Esophagus squamous epithelium (tissue), 5 donors: ENCODE measurements at places on chromosomes 3 and 15.

GRCh38 chr3:52254608-52255007 is 9.0 kb downstream of the PPM1M start:
- DNase-seq: no peak

GRCh38 chr15:81206018-81206417 is 9.3 kb downstream of the IL16 start:
- no peak for DNase-seq

DNA sequence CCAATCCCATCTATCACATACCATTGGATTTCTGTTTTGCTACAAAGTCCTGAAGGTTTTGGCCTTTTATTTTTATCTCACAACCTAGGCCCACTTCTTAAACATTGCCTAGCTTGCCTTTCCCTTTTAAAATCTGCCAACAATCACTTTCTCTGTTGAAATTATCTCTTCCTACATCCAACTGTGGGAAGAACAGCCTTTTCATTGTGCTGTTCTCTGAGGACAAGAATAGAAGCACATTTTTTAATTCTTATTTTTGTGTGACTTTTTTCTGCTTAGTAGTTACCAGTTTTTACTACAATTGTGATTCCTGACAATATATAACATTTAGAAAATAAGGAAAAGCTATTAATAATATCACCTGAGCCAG is 159.2 kb downstream of the CNTN6 start:
- DNase-seq: no peak

DNA sequence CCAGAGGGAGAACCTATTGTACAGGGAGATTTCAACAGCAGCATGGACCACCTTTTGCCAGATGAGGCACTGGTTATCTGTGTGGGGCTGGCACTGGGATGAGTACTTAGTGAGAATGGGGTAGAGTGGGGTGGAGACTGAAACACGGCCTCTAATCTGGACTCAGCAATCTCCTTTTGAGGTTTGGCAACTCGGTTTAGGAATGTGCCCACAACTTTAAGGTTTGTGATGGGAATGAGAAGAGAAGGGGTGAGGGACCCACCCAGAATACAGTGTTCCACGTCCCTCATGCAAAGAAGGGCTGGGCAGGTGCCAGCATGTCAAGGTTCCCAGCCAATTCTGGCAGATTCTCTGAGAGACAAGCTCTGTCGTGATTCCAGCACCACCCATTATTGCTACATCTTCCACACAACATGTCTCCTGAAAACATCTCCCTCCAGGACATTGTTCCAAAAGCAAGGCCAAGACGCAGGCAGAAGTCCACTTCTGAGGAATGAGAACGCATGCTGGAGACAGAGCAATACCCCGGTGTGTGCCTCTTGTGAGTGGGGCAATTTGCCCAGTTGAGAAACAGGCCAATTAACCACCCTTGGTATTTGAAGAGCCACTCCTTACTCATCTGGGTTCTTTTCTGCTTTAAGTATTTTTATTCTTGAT is 37.5 kb upstream of the CCR4 start:
- no peak for DNase-seq

DNA sequence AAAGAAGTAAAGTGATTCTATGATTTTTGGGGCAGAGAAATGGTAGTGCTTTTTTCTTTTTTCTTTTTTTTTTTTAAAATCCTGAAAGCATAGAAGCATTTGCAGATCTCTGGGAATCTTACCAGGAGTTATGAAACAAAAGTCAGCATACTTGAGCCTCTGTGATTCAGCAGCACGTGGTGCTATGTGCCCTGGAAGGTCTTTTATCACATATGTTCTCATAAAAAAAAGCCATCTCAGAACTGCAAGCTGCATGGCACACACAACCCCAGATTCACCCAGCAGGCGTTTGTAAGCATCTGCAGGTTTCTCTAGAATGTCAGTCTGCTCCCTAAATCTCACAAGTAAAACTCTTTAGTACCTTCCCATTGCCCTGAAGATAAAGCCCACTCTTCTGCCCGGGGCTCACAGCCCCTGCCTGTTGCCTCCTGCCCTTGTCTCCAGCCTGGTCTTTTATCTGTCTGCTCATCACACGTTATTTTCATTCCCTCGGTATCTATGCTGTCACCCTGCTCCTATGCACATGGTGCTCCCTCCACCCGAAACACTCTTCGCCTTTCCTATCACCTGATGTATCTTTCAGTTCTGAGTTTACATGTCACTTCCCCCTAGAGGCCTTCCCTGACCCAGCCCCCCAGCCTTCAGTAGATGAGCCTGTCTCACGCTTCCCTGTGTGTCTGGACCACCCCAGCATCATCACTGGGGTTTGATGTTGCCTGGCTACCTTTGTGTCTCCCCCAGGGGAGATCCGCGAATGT is 72.4 kb downstream of the CHDH start:
- DNase-seq: no peak

GRCh38 chr3:71423151-71423906 is 160.2 kb downstream of the FOXP1 start:
- DNase-seq: no peak

- no peak for DNase-seq
These were observed 34.7 kb upstream of the ZPLD1 start for GRCh38 chr3:102400142-102400541.

DNA sequence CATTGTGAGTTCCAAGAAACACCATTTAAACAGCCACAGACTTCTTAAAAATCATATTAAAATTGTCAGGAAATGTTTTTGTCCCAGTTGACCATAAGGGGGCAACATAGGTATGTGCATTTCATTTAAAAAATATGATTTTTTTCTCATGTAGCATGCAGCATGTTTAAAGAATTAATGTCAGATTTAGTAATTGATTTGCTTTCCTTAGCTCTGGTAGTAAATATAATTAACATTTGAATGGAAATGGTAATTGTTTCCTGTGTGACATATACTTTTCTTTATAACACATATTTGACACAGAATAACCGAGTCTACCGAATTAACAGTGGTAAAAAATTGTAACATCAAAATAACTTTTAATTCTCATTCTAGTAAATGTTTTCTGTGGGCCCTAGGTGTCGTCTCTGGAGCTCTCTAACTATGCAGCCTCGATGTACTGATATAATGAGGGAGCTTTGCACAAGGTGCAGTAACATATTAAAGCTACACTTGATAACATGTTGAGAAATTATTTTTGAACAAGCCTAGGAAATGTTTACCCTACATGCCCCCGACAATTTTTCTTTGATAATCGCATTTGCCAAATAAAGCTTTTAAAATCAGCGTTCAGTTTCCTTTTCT is 34.9 kb downstream of the NXPE3 start:
- DNase-seq: no peak

DNA sequence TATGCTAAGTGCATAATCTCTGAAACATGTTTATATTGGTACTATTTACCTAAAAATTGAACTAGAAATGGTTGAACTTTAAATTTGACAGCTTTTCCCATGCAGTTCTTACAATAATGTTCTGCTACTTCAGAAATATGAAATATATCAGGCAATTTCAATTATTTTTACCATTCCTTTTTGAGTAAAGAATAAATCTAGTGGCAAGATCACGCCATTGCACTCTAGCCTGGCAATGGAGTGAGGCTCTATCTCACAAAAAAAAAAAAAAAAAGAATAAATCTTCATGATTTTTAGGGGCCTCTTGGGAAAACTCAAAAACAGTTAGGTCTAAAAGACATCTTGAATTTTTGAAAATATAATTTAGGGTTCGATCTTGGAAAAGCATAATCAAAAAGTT is 10.6 kb upstream of the DNAAF4 start:
- no peak for DNase-seq

DNA sequence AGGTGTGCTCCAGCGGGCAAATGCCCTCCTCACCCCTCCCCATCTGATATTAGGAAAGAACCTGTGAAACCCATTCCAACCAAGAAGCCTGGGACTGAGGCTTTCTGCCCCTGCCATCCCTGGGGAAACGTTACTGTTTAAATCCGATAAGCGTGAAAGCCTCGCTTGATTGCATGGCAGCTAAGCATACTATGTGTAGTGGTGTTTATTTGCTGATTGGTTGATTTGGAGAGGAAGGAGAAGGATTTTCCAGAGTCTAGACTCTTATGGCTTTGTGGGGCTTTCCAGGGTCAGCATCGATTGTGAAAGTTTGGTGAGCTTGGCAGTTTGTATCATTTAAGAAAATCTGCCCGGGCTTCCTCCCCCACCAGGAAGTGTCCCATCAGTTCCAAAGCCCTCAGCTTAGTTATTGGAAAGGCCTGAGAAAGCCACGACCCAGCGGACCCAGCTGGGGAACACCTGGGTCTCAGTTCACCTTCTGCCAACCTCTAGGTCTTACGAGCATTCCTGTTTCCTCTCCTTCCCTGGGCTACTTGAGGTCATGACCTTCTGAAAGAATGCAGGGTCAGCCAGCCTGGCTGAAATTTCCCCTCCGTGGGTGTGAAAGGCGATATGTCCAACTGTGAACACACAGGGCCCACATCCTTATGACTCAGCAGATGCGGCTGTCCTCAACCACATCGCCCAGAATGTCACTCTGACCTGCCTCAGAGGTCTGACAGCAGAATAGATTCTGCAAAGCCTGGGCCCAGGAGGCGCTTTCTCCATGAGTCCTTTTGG is 62.8 kb upstream of the HERC1 start:
- no peak for DNase-seq

DNA sequence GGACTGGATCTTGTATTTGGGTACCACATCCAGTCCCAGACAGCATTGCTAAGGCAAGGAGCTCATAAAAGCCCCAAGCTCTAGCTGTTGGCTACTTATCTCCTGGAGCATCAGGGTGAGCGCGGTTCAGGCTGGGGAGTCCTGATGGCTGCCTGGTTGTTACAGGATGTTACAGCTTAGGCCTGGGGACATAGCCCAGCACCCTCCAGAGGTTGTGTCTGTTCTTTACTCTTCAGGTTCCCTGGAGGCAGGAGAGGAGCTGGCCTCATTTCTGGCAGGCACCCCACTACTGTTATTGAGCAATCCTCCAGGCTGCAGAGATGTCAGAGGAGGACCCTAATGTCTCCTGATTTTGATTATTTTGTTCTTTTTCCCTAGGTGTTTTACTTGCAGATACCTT is 26.6 kb downstream of the APBA2 start:
- no peak for DNase-seq

GRCh38 chr3:162780313-162780712 is 1283.7 kb downstream of the OTOL1 start:
- no peak for DNase-seq

DNA sequence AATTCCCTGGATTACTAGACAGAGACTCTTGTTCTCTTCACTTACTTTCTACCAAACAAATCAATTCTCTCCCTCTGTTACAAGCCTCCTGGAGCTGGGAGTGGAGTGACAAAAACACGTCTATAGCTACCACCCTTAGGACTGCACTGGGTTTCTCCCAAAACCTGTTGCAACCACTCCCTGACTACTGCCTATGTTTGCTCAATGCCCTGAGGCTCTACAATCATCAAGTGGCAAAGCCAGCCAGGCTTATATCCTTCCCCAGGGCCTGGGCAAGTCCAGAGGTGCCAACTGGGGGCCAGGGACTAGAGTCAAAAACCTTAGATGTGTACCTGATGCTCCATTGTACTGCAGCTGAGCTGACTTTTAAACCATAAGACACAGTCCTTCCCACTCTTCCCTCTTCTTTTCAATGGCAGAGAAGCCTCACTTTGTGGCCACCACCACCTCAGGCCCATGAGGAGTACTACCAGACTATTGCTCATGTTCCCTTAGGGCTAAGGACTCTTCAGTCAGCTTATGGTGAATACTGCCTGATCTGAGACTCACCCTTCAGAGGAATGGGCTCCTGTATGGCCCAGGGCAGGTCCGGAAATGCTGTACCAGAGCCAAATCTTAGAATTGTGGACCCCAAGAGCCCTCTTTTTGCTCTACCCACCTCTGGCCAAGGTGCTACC is 125.4 kb upstream of the PLCL2 start:
- no peak for DNase-seq

DNA sequence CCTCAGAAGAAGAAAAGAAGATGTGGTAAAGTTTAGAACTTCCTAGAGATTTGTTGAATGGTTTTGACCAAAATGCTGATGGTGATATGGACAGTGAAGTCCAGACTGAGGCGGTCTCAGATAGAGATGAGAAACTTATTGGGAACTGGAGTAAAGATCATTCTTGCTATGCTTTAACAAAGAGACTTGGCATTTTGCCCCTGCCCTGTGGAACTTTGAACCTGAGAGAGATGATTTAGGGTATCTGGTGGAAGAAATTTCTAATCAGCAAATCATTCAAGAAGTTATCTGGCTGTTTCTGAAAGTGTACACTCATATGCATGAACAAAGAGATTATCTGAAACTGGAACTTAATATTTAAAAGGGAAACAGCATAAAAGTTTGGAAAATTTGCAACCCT is 505.2 kb downstream of the NSUN3 start:
- no peak for DNase-seq

DNA sequence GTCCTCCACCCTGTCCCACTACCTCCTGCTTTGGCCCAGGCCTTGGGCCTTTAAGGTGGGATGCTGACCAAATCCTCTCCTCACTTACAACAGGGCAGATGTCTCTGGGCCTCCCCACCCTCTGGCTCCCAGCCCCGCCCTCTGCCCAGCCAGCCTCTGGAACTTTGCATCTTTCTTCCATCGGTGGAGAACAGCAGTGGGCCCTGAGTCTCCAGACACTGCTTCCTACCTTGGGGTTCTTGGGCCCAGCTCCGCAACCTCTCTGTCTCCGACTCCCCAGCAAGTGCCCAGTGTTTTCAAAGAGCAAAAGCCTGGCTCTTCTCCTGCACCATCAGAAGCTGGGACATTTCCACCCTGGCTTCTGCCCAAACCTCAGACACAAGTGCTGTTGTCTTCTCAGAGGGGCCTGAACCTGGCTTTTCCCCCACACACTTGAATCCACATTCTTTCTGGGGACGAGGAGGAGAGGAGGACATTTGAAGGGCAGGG is 33.1 kb downstream of the MRAS start:
- no peak for DNase-seq

GRCh38 chr15:55124616-55125015 is 72.1 kb downstream of the RSL24D1 start:
- DNase-seq: no peak

DNA sequence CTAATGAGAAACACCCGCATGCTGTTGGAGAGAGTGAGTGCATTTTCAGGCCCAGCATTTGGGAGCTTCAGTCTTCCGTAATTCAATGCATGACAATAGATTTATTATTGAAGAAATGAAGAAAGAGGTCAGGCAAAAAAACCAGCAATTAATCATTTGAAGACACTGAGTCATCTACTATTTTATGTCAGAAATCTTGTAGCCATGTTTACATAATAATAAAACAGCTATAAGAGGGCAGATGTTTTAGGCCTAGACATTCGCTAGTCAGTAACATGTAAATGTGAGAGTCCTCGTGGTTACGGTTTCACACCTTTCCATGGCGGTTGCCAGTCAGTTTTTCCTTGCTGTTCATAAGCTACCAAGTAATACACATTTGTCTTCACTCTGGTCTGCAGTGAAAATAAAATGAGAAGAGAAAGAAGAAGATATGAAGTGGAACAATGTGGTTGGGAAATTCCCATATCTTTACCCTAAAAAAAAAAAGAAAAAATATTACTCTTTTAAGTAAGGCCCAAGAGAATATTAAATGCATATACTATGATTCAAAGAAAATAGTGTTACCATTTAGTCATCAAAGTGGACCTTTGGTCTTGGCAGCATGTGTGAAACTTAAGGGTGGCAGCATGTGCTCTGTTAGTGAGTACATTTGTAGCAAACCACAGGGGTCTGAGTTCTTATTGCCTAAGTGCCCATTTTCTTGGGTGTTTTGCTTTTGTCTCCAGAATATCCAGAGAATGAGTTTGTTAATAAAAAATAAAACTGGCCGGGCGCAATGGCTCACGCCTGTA is 140.5 kb upstream of the TBL1XR1 start:
- no peak for DNase-seq
